ENCODE measurements at places on chromosomes 13 and 19.

DNA sequence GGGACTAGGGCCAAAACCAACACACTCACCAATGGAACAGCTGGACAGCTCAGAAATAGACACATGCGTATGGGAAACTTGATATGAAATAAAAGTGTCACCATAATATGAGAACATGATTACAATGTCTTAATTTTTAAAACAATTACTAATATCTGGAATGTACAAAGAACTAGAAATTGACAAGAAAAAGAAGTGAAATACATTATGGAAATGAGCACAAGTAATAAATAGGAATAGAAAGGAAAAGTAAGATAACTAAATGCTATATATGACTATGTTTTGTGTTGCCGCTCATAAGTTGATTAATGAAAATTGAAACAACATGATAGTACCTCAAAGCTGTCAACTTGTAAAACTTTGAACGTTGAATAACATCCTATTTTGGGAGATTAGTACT is 801.1 kb downstream of the SLITRK5 start:
- DNase-seq: no peak

- DNase-seq: no peak
These were observed 65.4 kb upstream of the ARGLU1 start for GRCh38 chr13:106633321-106633720.

GRCh38 chr19:40736661-40737060 is 13.6 kb downstream of the ACTMAP start:
- no peak for DNase-seq

DNA sequence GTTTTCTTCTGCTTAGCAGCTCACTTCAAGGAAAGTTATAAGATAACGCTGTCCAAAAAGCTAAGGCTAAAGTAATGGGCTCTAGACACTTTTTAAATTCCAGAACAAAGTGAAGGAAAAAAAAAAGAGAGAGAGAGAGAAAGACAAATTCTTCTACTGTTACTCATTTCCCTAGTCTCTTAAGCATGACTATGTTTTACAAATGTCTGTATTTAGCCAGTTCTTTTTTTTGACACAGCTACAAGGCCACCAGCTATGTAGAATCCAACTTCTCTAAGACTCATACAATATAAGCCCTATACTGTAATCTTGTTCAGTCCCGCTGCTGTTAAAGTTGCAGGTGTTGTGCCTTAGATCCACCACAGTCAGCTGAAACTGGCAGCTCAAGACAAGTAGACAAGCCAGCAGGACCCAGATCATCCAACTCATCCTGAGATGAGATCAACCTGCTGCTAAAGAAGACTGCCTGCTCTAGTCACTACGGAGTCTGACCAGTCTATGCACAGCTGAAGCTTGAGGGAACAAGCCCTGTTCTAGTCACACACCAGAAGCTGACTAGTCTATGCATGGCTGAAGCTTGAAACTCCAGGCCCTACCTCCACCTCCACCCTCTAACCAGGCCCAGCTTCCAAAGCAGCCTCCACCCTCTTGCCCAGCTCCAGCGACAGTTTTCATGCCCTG is 10.3 kb upstream of the ZNF83 start:
- no peak for DNase-seq

DNA sequence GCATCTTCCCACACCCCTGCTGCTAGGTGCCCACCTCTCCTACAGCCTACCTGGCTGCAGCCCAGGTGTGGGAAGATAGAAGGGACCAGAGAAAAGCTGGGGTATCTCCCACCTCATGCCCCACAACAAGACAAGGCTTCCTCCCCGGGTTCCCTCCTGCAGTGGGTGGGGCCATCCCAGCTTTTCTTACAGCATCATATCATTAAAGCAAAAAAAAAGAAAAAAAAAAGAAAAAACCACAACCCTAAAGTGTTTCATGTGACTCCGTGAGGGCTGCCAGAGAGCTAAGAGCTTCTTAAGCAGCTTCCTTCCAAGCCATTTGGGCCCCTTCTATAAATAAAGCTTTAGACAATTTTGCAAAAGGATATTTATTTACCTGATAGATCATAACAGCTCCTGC is 455.4 kb upstream of the TSHZ3 start:
- no peak for DNase-seq

DNA sequence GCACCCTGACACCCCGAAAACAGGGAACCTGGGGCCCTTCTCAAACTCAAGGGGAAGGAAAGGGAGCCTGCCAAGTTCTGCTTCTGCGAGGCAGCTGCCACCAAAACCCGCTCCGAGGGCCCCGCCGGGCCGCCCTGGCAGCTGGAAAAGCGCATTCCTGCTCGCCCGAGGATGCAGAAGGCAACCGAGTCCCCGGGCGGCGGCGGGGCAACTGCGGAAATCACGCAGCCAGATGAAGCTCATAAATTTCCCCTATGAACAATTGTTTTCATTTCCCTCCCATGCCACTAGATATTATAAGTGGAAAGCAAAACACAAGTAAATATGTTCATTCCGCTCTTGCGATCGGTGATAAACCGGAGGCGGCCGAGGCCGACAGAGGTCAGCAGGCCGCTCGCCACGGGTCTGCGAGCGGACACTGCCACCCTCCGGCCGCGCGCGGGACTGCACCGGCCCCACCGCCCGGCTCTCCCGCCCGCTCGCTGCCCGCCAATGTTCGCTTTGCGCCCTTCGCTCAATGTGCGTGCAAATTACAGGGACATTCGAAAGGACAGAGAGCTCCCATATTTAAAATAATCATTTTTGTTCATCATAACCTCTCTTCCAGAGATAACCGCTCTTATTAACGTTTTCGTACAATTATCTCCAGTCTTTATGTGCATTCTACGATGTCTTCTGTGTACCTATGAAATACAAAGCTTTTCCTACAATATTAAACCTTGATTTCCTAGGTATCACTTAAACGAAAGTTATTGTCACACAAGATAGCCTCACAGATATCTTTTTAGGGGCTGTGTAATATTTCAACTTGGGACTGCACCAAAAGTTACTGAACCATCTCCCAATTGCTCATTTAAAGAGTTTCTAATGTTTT is 120.8 kb upstream of the ZNF507 start:
- DNase-seq: peak; percentile 78

All from GM19239 (cell line).